GM12891 (cell line): ENCODE measurements at places on chromosomes 6 and 20.

DNA sequence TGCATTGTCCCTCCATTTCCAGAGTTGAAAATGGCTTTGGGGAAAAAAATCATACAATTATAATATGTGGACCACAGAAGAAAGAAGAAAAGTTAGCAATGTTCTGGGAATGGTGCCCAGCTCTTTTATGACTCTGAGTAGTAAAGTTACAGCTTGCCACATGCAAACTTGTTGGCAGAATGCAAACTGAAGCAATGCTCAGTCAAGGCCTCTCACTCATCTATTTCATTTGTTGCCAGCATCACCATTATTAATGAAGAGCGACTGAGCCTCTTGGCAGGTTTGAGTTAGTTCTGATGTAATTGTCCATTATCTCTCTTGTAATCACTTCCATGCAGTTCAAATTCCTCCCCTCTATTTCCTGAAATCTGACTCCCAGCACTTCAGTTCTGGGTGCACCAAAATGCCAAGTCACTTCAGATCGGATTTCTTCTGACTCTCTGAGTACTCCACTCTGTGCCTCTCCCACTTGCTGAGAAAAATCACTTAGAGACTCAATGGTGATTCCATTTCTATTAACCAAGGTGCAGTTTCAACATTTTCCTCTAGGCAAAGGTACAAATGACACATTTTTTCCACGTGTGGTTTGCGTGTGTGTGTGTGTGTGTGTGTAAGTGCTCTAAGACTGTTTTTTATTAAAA is 154.4 kb upstream of the STMND1 start:
- DNase-seq, result no peak

- no peak for DNase-seq
These were observed 6.1 kb upstream of the EZR start for GRCh38 chr6:158825038-158825950.

DNA sequence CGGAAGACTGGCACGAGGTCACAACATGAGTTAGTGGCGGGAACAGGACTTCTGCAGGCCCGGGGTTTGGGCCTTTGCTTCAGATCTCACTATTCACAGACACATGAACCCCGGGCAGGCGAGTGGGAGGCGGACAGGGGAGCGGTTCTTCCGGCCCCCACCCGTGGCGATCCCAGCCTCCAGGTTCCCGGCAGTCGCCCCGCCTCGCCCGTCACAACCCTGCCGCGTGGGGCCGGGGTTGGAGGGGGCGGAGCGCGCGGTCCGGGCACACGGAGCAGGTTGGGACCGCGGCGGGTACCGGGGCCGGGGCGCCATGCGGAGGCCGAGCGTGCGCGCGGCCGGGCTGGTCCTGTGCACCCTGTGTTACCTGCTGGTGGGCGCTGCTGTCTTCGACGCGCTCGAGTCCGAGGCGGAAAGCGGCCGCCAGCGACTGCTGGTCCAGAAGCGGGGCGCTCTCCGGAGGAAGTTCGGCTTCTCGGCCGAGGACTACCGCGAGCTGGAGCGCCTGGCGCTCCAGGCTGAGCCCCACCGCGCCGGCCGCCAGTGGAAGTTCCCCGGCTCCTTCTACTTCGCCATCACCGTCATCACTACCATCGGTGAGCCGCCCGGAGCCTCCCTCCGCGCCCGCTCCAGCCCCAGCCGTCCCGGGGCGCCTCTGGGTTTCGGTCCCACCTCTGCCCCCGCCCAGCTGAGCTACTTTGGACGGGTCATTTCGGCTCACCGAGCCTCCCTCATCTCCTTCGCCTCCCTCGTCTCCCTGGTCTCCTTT is at the start of gene KCNK15:
Gene KCNK15, plus strand, starts transcription at position 268 of the 769 bp plus-strand sequence. Its CDS starts 46 bp downstream, at position 314.
- DNase-seq, result peak; percentile 43

- DNase-seq, result no peak
These were observed 177.7 kb upstream of the MCHR2 start for GRCh38 chr6:100171533-100172321.

DNA sequence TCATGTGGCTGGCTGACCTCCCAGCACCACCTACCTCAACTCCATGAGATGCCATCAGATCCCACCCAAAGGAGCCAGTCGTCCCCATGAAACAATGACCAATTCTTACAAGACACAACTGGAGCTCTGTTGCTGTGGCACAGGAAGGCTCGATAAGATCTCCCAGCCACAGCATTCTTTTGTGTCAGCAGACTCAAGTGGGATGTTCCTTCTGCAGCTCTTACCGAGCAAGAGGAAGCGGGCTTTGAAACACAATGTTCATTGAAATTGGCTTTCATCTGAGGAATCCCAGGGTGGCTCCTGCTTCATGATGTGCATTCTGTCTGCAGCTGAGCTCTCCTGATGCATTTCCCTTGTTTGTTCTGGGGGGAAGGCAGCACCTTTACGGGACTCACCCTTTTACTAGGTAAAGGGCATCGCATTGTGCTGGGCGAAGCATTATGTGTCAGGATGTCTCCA is 222.0 kb upstream of the SGK1 start:
- no peak for DNase-seq

DNA sequence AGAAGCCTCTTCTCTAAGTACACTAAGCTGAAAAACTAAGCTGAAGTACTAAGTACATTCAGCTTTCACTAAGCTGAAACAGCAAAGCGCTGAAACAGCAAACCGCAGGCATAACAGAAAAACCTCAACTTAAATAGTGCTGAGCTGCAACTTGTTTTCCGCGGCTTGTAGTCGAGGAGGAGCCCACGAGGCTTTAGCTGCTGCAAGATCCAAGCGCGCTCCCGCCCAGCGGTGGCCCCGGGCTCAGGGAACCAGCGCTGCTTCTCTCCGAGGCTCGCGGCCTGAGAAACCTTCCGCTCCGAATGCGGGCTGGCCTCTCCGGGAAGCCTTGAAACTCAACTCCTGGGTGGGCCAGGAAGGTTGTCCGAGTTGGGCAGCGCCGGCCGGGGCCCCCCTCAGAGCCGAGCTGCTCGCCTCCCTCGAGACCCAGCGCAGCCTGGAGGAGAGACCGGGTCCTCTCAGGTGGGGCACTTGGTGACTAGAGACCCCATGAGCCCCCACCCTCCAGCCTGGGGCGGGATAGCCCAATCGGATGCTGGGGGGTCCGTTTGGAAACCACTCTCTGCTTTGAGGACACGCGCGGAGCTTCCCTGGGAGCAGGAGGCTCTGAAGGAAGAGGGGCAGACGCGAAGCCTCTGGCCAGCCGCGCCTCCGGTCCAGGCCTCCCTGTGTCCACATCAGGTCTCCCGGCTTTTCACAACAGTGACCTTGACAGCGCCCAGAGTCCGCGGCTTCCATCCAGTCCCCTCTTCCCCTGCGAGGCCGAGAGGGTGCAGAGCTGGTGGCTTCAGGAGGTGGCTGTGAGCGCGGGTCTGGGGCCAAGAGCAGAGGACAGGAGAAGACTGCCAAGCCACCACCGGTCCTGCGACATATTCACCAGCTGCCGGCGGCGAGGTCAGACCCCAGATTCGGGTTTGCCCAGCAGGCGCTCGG is 38.1 kb upstream of the HLA-E start:
- DNase-seq, result peak; percentile 47

- DNase-seq, result no peak
These were observed 398.0 kb upstream of the PLCB4 start for GRCh38 chr20:8670893-8671215.

GRCh38 chr6:158131926-158132325 is 36.1 kb downstream of the SERAC1 start:
- peak; percentile 13 for DNase-seq

- no peak for DNase-seq
These were observed 3.2 kb downstream of the USP45 start for GRCh38 chr6:99512033-99512432.

DNA sequence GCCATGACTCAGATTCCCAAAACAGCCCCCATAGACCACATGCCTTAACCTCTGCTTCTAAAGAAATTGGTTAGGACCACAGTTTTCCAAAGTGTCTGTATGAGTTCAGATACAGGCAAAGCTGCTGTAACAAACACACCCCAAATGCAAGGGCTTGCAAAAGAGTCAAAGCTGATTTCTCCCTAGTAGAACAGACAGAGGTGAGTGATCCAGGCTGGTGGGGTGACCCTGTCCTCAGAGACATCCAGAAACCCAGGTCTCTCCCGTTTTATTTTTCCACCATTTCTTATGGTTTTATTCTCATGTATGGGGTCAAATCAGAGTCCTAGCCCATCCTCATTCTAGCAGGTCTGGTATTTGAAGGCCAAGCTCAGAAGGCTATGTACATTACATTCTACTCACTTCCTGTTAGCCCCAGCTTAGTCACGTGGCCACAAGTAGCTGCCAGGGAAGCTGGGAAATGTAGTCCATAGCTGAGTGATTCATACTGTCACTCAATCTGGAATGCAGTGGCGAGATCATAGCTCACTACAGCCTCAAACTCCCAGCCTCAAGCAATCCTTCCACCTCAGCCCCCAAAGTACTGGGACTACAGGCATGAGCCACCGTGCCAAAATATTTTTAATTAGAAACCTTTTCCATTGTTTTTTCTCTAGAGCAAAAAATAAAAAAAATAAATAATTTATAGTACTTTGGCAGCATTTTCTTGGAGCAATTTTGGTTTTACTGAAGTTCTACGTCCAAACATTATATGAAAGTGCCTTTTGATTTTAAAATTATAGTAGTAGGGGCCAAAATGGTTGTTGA is 175.2 kb downstream of the ZMYND8 start:
- peak; percentile 56 for DNase-seq

- DNase-seq, result peak; percentile 10
These were observed 254.5 kb downstream of the TMEM242 start for GRCh38 chr6:157068691-157069324.

GRCh38 chr6:139587469-139587868 is 213.0 kb upstream of the CITED2 start:
- DNase-seq, result no peak

DNA sequence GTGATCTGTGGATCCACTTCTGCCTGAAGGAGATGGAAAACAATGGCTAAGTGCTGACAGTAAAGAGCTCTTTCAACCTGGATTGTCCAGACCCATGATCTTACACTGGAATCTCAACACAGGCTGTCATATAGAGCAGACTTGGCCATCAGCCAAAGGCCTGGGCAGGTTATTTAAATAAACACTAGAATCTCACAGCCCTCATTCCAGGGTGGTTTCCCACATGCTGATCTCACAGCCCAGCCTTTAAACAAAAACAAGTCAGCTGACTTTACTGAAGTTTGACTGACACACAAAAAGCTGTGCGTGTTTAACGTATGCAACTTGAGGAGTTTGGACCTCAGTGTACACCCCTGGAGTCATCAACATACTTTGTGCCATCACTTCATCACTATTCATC is 28.4 kb downstream of the SYNDIG1 start:
- DNase-seq, result no peak

GRCh38 chr6:117354671-117355070 is 71.1 kb downstream of the ROS1 start:
- no peak for DNase-seq

GRCh38 chr6:47545223-47545622 is 67.6 kb downstream of the CD2AP start:
- DNase-seq, result no peak

DNA sequence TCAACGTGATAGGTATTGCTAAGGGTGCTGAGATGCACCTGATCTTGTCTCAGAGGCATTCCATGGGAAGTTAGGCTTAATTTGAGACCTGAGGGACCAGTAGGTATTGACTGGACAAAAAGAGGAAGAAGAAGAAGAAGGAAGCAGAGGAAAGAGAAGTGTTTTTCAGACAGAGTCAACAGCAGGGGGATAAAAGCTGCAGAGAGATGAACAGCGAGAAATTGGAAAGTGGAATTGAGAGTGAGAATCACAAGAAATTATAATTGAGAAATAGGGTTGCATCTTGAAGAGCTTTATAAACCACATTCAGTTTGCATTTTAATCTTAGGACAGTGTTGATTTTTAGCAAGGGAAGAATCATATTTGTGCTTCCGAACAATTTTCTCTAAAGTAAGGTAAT is 254.0 kb downstream of the CD83 start:
- DNase-seq, result no peak

- DNase-seq, result no peak
These were observed 23.6 kb downstream of the THEMIS start for GRCh38 chr6:127877231-127877630.

GRCh38 chr20:25676164-25676809 is 20.4 kb downstream of the ZNF337 start:
- no peak for DNase-seq

- no peak for DNase-seq
These were observed 695.2 kb downstream of the PHF3 start for GRCh38 chr6:64330694-64331307.

DNA sequence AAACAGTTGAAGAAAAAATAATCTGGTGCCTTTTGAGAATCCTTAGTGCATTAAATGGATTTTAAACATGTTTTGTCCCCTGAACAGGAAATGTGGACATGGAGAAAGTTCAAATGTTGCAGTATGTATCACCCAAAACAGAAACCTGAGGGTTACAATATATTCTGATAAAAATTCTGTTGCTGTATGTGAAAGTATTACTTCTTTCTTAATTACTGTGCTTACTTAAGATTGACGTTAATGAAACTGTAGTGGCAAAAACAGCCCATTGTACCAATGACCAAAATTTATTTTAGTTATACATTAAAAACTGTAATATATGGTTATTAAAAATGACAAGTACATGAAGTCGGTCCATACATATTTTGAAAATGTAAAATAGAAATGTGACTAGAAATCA is 100.6 kb downstream of the PRDM1 start:
- DNase-seq, result no peak

- no peak for DNase-seq
These were observed 49.2 kb downstream of the ANKRD6 start for GRCh38 chr6:89482126-89482525.

DNA sequence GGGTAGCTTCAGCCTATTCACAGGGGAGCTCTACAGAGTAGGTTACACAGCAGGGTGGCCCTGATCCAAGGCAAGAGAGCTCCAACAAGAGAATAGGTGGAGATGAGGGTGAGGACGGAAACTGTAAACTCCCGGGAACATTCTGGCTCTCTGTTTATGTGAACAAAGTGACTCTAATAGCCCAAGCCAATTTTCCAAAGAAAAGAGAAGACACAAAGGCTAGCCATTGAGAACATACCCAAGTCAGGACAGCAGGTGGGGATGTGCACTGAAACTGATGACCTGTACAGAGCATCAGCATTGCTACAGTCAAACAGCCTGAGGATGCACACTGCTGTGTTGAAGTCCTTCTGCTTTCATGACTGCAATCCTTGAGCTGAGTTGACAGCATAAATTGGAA is 136.0 kb upstream of the TOP1 start:
- DNase-seq, result no peak

- no peak for DNase-seq
These were observed 15.4 kb downstream of the FIG4 start for GRCh38 chr6:109706513-109706912.

- no peak for DNase-seq
These were observed 119.3 kb downstream of the COL9A1 start for GRCh38 chr6:70183538-70183937.

- peak; percentile 65 for DNase-seq
These were observed 120.2 kb upstream of the AFDN start for GRCh38 chr6:167706313-167707109.

DNA sequence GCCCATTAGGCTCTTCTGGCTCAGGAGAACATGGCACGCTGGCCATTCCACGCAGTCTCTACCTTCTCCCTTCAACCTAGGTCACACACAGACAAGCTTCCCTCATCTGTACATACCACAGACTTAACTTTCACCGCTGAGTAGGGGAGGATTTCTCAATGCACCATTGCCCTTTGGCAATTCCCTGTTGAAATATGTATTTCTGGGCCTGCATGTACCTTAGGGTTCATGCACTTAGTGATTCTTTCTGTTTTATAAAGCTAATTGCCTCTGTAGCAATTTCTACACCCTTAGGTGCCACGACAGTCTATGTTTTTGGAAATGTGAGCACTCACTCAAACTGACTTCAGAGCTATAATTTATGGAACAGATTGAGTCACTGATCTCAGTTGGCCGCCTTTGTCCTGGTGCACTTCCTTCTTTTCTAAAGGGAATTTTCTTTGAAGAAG is 253.8 kb upstream of the PRDM1 start:
- DNase-seq, result no peak
